Inflammatory macrophage treated with lipopolysaccharide for 1 hour (primary cell): ENCODE measurements at places on chromosomes 11 and 22.

GRCh38 chr11:67020949-67021348 lies 2.0 kb upstream of the SYT12 start:
- no peak for DNase-seq

- DNase-seq, result no peak
These were observed 1642.2 kb downstream of the LRRC4C start for GRCh38 chr11:39817241-39817640.

DNA sequence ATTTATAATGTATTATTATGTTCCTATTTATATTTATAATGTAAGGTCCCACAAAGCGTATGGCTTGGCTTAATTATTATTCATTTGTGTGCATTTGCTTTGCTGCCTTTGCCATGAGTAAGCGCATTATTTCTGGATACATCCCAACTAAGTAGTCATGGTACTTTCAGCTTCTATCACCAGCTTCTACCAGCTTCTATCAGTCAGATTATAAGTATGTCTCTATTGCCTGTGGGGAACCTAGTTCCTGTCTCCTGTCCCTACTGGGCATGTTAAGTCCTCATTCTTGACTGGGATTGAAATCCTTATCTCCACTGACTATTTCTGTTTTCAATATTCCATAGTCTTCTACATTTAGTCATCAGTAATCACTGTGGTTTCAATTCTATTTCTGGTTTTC lies 33.5 kb upstream of the OR10W1 start:
- no peak for DNase-seq

GRCh38 chr11:33263549-33263948 lies 6.4 kb downstream of the HIPK3 start:
- peak; percentile 37 for DNase-seq

- no peak for DNase-seq
These were observed 56.1 kb downstream of the KCNJ1 start for GRCh38 chr11:128810784-128811514.
